ENCODE measurements at places on chromosomes 16 and 17.

DNA sequence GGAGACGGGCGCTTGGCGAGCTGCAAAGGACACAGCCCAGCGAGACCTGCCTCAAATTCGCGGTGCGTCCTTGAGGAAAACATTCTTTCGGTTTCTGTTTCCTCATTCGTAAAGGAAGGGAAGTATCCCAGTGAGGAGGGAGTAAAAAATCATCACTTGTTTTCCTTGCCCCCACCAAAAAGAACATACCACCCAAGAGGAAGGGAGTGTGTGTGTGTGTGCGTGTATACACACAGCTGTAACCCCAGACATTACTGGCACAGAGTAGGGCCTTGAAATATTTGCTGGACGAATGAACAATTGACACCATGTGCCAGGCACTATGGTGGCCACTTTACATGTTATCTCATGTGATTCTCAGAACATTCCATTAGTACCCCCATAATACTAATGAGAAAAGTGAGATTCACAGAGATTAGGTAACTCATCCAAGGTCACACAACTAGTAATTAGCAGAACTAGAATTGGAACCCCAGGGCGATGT lies 1.9 kb upstream of the MATCAP1 start:
- no peak for DNase-seq

- DNase-seq, result no peak
Measured at GRCh38 chr16:72884573-72884972, 163.4 kb downstream of the ZFHX3 start.

GRCh38 chr16:9545522-9546437 lies 454.3 kb downstream of the HAPSTR1 start:
- no peak for DNase-seq

DNA sequence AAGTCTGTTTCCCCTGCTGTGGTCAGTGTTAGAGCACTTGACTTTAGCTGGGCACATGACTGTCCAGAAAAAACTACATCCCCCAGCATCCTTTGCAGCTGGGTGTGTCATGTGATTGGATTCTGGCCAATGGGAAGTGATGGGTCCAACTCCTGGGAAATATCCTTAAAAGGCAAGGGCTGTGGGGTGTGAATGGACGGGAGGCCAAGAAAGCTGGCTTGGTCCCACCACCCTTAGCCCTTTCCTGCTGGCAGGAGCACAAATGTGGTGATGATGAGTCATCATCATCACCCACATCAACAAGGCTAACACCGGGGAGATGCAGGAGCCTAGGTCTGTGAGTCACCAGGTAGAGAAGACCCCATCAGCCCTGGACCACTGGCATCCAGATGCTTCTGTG lies 341.7 kb downstream of the C16orf95 start:
- no peak for DNase-seq

DNA sequence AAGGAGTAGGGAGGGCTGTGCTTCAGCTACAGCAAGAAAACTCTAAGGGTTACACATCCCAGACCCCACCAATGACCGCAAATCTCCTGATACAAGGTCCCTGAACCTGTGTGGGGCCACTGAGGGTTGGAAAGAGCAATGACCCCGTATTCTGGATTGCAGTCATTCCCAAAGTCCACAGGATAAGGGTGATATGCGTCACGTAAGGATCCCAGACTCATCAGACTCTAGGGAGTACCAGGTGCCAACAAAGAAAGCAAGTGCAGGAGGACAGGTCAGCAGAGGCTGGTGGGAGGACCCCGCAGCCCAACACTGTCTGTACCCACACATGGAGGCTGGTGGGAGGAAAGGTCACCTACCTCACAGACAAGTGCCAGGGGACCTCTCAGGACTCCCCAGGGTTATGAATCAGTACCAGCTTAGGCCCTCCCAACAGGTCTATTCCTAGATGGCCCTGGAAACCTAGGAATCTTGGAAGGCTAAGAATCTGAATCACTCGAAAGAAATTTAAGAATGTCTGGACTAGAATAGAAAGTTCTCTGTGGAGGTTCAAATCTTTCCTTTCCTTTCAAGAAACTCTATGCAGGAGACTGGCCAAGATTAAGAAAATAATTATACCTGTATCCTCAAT lies 16.2 kb downstream of the PITPNA start:
- DNase-seq, result no peak

DNA sequence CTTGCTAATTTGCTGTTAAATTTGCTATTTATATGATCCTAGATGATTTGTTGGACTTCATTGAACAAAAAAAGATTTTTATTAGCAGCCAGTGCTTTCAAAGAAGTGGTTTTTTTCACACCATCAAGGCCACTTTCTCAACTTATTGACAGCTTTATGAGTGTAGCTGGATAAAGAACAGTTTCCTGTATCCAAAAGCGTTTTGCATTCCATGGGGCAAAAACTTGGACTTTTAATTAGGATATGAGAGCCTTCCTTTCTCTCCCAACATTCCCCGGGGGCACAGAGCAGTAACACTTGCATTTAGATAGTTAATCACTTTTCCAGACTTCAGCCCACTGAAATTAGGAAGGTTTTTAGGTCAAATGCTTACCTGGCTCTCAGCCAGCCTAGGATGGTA lies 177.1 kb upstream of the ELAC2 start:
- DNase-seq, result no peak

GRCh38 chr16:30786115-30786935 lies 680 bp downstream of the ZNF629 start:
- DNase-seq, result no peak

GRCh38 chr17:49959183-49959935 lies 9.6 kb upstream of the DLX4 start:
- no peak for DNase-seq
